ENCODE measurements at places on chromosomes 6 and 20.

DNA sequence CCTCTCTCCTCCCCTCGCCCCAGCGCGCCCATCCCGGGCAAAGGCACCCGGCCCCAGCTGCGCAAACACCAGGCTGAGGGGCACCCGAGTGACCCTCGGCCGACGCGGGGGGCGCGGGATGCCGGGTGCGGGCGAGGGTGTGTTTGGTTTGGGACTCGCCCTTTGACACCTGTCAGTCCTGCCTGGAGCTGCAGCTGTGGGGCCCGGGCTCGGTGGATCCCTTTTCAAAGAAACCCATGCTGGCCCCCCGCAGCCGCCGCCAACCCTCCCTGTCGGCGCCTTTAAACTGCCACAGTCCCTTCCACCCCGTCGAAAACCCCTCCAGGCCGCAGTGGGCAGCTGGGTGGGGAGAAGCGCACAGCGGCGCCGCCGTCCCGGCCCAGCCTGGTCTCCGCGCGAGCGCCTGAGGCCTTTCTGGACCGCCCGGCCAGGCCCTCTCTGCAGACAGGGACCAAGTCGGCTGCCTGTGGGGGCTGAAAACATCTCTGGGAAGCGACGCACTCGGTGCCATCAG is 5.5 kb downstream of the FOXQ1 start:
- no peak for DNase-seq

- no peak for DNase-seq
Observed at GRCh38 chr6:63491119-63491518, 81.2 kb upstream of the LOC128125822 start.

DNA sequence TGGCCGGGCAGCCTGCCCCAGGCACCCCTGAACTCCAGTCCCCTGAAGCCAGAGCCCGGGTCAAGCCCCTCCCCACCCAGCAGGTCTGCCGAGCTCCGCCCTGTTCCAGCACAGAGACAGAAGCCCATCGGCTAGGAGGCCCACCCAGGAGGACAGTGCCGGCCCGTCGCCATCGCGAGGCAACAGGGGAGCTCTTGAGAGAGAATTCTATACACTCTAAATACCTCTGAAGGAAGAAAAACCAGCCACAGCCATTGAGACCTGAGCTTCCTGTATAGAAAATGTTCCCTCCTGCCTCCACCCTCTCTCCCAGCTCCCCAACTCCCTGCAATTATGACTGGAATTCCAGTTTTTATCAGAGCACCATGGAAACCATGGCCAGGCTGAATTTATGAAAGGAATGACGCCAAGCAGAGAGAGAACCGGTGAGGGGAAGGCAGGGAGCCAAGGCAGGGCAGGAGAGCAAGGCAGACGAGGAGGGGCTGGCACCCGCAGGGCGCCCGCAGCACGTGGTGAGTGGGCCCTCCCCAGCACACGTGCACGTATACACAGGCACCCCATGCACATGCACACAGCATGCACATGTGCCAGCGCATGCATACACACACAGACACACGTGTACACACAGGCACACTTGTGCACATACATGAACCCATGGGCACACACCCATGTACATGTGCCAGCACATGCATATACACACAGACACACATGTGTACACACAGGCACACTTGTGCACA is 27.6 kb upstream of the MRGBP start:
- no peak for DNase-seq

- DNase-seq: no peak
Observed at GRCh38 chr6:65501045-65501444, 206.0 kb downstream of the EYS start.

GRCh38 chr6:102742028-102742427 is 1348.5 kb downstream of the GRIK2 start:
- no peak for DNase-seq
